ENCODE measurements at places on chromosomes 3 and 15. TPM values are rescaled to one million over a fixed set of nuclear protein-coding genes. Genes with fewer than 3 reads are reported as not detected.
A peak's percentile ranks its signal among the peaks of the same experiment; 100 is the strongest.

GRCh38 chr15:29569533-29570092 lies 252.7 kb downstream of the TJP1 start:
- no peak for DNase-seq

DNA sequence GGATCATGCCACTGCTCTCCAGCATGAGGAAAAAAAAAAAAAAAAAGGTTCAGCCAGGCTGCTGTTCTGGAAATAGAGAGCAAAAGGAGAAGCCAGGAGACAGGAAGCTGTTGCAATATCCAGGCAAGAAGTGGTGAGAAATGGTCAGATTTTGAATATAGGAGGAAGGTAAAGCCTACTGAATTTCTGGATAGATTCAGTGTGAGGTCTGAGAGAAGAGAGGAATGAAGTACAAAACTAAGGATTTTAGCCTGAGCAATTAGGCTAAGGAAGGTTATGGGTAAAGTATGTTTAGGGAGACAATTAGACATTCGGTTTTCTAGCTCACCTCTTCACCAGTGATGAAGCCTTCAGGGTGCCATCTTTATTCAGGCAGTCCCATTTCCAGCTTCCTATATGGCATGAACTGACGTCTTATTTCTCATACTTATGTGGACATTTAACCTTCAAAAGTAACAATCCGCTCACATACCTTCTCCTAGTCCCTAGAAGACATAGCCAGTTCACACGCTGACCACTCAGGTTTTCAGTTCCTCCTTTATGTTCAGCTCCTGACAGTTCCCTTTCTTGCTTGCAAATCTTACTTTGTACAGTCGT lies 57.2 kb downstream of the KIF9 start:
- DNase-seq, result no peak

GRCh38 chr3:188421151-188421821 lies 267.3 kb downstream of the LPP start:
- DNase-seq, result peak; percentile 32

DNA sequence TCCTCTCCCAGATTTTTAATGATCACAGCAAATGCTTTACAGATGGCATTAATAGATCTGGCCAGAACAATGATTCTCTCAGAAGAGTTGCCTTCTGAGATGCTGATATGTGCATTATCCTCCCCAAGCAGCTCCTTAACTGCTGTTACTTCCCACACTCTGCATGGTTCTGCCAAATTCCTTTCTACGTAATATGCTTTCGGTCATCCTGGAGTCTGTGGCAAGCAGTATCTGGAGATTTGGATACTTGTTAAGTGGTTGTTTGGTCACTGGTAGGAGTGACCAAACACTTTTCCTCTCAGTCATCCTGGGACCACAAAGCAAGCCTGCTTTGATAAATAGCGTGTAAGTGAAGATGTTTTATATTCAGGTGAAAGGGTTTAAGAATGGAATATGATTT lies 71.1 kb upstream of the CCNL1 start:
- no peak for DNase-seq

- DNase-seq, result no peak
Measured at GRCh38 chr15:39554746-39555387, 26.0 kb upstream of the THBS1 start.

Gene SMCO1
- total RNA-seq, result not detected

Data from epithelial cell of proximal tubule (primary cell).